Stimulated activated naive CD4-positive, alpha-beta T cell treated with Interleukin-2 at 50 U/mL for 16 hours (primary cell): ENCODE measurements at places on chromosomes 2 and 18.

GRCh38 chr18:9771261-9771976, 63.3 kb downstream of the RAB31 start:
- DNase-seq = peak; percentile 37

- DNase-seq = peak; percentile 64
These were observed 5.8 kb downstream of the HDLBP start for GRCh38 chr2:241309684-241310117.

GRCh38 chr18:77054288-77054605, 78.3 kb downstream of the MBP start:
- no peak for DNase-seq

DNA sequence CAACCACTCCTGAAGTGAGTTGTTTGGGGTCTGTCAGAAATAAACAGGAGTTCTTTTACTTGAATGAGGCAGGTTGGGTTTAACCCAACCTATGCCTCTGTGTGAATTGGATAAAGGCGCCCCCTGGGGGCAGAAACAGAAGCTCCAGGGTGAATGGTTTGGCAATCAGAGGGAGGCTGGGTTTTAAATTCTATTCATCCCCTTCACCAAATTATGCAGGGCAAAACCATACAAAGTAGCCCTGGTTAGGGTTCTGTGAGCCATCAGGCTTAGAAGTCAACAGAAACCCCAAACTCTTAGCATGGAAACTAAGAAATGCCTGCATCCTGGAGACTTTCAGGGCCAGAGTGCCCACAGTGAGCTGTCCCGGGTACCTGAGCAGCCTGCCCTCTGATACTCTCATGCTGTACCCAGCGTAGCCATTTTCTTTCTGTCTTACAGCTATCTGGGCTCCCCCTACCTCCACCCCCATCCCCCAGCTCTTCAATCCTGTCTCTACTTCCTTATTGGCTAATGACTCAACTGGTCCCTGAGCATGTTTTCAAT, 241.5 kb downstream of the ICOS start:
- peak; percentile 54 for DNase-seq

DNA sequence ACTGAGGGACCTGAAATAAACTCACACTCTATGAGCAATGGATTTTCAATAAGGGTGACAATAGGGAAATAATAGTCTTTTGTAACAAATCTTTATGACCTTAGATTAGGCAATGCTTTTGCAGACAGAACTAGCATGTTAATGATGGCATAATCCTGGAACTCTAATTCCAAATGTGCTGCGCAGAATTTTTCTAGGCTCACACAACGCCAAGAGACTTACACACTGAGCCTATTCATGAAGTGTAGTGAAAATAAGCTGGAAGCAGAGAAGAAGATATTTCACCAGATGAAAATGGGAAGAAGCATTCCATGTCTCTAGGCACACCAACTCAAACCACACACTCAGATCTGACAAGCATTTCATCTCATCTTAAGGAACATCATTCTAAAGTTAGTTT, 178.5 kb downstream of the L3MBTL4 start:
- DNase-seq = no peak

DNA sequence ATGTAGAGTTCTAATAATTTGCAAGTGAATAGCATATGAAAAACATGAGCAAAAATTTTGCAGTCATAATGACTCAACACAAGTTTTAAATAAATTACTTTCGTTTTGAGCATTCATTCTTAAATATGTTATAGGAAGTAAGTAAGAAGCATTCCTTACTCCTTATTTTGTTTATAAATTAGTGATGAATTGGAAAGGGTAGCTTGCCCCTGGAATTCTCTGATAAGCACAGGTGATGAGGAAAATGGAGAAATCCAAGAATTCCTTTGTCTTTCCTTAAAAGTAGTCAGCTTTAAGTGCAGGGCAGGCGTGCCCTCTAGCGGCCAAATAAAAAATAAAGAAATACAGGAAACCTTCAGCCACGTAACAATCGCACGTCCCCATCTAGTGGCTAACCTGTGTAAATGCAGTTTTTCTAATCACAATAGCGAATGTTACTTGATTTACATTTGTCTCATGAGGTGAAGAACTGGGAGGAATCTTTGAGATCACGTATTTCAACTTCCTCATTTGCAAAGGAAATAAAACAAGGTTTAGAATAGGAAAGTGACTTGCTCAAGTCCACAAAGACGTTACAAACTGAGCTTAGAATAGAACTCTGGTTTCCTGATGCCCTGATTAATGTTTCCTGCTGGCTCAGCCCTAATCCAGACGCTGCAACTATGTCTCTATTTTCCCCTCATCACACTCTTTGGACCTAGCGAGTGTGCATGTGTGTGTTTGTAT, 47.2 kb upstream of the ZNG1B start:
- no peak for DNase-seq

DNA sequence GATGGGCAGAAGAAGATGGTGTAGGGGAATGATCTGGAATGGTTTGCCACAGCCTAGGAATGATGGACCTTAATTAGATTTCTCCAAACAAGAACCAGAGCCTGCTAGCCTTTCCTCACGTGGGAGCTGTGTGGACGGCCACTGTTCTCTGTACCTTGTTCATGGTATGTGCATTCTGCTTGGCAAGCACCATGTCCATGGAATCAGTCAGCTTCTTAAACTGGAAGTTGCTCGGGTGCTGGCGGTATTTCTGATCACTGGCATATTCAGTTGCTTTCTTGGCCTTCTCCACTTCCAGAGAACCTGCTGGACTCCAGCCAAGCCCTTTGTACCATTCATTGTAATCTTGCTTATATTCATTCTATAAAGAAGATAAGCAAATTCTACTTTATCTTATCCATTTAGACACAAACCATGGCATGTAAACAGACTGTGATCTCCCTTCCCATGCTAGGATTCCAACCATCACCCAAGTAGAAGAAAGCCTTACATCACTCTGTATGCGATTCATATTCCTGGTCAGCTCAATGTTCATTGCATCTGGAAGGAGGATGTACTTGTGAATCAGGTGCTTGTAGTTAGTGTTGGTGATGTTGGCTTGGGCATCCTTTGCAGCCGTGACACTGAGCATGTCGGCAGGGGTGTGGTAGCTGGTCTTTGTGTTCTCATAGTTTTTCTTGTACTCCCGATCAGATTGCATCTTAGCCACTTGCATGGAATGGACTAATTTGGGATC, 78.4 kb downstream of the NEB start:
- DNase-seq = no peak

- DNase-seq = peak; percentile 25
These were observed at the start of gene MAP2 for GRCh38 chr2:209423562-209424198. MAP2 (plus strand) TSS chr2:209424047; CDS start chr2:209653171, 229,124 bp downstream.

- DNase-seq = peak; percentile 18
These were observed 188.2 kb downstream of the BCL2 start for GRCh38 chr18:63131106-63131958.

GRCh38 chr2:195051401-195051800, 605.6 kb upstream of the SLC39A10 start:
- no peak for DNase-seq

GRCh38 chr2:111045771-111046444, 74.8 kb upstream of the BCL2L11 start:
- no peak for DNase-seq

DNA sequence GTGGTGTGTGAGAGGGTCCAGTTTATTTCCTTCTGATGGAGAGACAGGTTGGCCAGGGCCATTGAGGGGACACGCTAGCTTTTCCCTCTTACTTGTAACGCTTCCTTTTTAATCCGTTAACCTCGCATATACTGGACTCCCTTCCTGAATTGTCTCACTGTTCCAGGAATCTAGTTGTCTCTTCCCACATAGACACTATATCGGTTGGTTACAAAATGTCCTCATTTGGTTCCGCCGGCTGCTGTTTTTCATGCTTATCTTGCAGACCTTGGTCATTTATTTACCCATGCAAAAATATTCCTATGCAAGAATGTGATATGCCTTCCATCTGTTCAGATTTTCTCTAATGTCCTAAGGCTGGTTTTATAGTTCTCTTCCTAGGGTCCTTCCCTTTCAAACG, 35.0 kb downstream of the NEURL3 start:
- no peak for DNase-seq

- no peak for DNase-seq
These were observed 5.3 kb upstream of the RAB12 start for GRCh38 chr18:8603663-8604520.

- DNase-seq = no peak
These were observed 98.2 kb upstream of the CTDP1 start for GRCh38 chr18:79581406-79581805.

DNA sequence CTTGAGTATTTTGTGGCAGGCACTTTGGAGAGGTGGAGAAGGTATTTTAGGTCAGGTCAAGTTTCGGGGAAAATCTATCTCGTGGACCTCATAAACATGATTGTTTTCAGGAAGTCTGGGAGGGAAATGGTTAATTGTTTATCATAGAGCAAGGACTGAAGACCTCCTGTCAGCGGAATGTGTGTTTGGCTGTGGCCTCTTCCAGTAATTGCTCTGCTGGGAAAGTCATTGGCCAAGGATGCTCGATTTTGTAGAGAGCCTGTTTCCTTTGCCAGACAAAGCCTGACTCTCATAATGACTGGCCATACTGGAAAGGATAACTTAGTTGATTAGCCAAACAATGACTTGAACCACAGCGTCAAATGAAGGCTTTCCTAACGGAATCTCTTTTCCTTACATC, 30.0 kb downstream of the IL1R2 start:
- no peak for DNase-seq
